ENCODE measurements at places on chromosomes 5 and 9. TPM values are rescaled to one million over a fixed set of nuclear protein-coding genes. Genes with fewer than 3 reads are reported as not detected.

The GAS1 gene
- total RNA-seq = not detected

The NME5 gene
- total RNA-seq = 1.9 TPM

The SPATA31D1 gene
- total RNA-seq = not detected

The DHFR gene
- 45.3 TPM for total RNA-seq

The SGCD gene
- total RNA-seq = not detected

The LCN15 gene
- total RNA-seq = not detected

The PHPT1 gene
- total RNA-seq = 112 TPM

The TAF11L14 gene
- not detected for total RNA-seq

The MSMP gene
- not detected for total RNA-seq

The SPINK4 gene
- not detected for total RNA-seq

The NEUROG1 gene
- total RNA-seq = not detected

The FREM1 gene
- total RNA-seq = 0.17 TPM

DNA sequence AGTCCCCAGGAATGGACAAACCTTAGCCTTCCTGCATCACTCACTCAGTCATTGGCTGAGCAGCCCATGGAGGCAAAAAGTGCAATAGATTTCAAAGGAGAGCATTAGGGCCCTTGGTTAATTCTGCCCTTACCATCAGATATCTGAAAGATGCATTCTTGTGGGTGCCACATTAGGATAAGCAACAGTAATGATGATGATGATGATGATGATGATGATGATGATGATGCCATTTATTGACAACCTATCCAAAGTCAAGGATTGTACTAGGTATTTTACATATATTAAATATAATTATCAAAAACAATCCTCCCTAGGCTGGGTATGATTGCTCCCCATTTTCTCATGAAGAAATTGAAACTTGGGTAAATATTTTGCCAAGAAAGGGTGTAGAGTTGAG is 9.6 kb upstream of the MED10 start:
- DNase-seq = no peak

- DNase-seq = no peak
Measured at GRCh38 chr9:111429175-111429574, 55.0 kb downstream of the ECPAS start.

DNA sequence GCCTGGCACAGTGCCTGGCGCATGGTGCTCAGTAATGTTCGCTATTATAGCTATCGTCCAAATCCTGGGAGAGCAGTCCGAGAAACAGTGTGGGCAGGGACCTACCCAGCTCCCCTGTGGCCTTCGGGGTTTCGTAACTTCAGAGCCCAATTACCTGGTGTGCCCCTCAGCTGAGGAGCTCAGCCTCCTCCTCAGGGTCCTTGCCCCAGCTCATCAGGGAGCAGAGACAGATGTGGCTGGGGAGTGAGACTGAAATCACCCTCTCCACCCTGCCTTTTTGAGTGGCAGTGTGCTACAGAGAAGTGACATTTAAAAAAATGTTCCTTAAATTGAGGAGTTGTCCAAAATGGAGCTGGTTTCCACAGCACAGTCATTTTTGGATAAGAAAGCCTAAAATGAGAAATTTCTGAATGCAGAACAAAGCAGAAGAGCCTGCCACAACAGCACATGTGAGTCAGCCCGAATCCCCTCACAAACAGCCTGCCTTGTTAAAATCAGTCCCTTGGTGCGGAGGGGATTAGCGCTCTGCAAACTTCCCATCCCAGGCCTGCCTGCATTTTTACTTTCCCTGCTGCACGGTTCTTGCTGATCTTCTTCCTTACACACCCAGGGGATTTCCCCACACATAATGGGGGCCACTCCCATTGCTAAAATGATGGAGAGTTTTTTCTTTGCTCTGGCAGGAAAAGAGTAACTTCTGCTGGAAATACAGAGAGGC is 78.1 kb upstream of the PITX1 start:
- DNase-seq = no peak

DNA sequence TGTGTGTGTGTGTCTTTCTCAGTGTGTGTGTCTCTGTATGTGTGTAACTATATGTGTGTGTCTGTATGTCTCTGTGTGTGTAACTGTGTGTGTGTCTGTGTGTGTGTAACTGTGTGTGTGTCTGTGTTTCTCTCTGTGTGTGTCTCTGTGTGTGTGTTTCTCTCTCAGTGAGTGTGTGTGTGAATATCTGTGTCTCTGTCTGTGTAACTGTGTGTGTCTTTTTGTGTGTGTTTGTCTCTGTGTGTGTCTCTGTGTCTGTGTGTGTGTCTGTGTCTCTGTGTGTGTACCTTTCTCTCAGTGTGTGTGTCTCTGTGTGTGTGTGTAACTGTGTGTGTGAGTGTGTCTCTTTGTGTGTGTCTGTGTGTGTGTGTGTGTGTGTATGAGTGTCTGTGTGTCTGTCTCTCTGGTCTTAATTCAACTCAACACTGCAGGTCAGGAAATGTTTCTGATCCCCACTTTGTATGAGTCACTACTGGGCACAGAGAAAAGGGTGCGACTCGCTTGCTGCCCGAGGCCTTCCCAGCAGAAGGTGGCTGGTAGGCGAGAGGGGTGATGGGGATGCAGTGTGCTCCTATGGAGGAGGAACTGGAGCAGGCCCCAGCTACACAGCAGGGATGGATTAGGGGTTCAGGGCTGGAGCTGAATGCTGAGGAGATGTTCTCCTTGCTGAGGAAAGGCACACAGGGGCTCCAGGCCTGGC is 52.1 kb downstream of the NSG2 start:
- DNase-seq = no peak

GRCh38 chr5:121408778-121409177 is 442.9 kb upstream of the FTMT start:
- no peak for DNase-seq

- DNase-seq = peak; percentile 86
Measured at GRCh38 chr9:90946982-90947381, 145.4 kb downstream of the SYK start.

GRCh38 chr5:122723606-122724352 is 51.1 kb upstream of the SNX2 start:
- DNase-seq = no peak

GRCh38 chr5:147307170-147307569 is 72.3 kb downstream of the STK32A start:
- no peak for DNase-seq

GRCh38 chr5:36763454-36763853 is 113.1 kb upstream of the NIPBL start:
- DNase-seq = no peak

GRCh38 chr9:93533863-93534262 is 42.5 kb upstream of the PHF2 start:
- DNase-seq = no peak

DNA sequence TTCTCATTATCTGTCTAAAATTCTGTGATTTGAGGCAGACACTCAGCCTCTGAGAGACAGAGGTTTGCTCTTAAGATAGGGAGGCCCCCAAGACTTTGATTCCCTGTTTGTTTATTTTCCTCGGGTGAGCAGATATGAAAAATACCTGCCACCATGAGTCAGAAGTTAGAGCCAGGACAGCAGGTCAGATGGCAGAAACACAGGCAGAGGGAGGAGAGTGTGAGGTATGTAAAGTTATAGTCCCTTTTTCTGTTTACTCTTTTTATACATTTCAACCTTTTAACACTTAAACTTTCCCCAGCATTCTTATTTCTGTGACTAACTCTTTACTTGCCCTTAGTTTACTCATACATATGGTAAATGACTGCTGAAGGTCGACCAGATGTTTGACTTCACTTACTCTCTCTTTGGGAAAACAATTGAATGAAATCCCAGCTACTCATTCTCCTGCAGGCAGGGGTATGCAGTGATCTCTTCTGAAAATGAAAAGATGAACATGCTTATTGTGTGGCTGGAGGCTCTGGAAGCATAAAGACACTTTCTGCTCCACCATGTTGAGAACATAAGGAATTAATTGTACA is 383.8 kb downstream of the NTRK2 start:
- no peak for DNase-seq

DNA sequence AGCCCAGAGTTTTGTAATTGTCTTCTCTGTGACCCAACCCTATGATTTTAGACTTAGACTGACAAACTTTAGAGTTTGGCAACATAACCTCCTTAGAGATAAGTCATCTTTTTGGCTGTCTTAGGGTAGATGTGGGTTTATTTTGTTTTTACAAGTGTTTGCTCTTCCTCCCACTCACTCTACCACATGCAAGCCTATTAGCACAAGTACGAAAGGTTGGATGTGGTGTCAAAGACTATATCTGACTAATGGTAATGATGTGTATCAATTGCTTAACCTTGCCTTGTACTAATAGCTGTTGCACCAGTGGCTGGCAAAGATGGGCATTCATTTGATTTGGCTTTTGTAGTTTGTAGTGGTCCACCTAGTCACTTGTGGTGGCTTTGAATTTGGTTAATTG is 46.5 kb downstream of the SLC25A46 start:
- peak; percentile 63 for DNase-seq

- DNase-seq = no peak
Measured at GRCh38 chr9:138024131-138024530, 146.5 kb downstream of the CACNA1B start.

DNA sequence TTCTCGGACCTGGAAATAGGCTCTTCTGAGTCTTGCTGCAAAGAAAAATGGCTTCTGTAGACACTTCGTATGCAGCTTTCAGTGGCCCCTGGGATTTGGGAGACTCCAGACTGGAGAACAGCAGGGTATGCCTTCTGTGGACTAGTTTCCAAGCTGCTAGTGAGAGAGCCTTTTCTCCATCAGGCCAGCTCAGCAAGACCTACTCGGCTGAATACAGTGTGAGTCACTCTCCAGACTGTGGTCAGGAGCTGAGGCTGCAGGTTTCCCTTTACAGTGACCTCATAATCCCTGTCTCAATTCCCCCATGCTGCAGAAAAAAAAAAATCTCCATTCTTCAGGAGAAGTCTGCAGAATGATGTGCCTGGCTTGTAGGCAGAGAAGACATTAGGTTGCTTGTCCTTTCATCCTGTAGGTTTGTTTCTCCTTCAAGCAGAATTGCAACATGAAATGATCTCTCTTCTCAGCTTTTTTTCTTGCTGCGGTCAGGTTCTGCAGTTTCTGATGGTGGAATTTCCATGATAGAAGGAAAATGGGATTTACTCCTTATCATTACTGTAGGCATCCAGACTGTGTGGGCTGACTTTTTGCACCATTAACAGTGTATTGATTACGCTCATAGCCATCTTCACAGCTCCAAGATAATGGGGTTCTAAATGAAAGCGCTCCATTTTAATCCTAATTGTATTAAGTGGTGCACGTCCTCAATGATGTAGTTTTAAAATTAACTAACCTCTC is 78.3 kb upstream of the TNFSF8 start:
- peak; percentile 44 for DNase-seq

- DNase-seq = peak; percentile 98
Measured at GRCh38 chr5:151093476-151093889, 12.6 kb upstream of the TNIP1 start.

GRCh38 chr5:31847354-31847753 is 208.4 kb downstream of the PDZD2 start:
- no peak for DNase-seq

GRCh38 chr5:140108093-140109017 is 5.6 kb upstream of the PURA start:
- peak; percentile 28 for DNase-seq

DNA sequence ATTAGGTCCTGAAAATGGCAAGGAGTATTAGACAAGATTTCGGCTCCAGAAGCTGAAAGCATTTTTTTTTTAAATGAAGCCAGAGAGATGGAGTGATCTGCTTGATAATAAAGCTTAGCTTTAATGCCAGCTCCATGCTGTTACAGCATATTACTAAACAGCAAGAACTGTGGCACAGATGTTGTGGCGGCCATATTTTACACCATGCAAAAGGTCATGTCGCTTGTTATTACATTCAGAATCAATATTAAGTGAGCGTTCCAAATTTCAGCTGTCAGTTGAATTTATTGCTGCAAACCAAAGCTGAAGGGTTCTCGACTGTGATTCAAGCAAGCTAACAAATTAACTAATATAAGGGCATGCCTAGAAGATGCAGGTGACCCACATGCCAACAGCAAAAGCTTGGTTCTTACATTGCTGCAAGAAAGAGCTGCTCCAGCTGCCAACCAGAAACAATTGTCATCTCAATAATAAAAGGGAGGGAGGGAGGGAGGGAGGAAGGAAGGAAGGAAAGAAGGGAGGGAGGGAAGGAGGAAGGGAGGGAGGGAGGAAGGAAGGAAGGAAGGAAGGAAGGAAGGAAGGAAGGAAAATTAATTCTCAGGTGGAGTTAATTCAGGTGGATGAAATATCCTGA is 517.7 kb upstream of the WWC1 start:
- DNase-seq = no peak

DNA sequence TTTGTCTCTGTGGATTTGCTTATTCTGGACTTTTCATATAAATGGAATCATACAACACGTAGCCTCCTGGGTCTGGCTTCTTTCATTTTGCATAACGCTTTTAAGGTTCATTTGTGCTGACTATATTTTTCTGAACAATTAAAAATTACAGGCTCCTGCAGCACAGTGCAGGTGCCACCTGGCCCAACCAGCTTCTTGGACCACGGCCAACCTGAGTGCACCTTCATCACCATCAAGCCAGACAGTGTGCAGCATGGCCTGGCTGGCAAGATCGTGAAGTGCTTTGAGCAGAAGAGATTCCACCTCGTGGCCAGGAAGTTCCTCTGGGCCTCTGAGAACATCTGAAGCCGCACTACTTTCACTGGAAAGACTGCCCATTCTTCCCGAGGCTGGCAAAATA is 53.5 kb upstream of the COL15A1 start:
- no peak for DNase-seq

DNA sequence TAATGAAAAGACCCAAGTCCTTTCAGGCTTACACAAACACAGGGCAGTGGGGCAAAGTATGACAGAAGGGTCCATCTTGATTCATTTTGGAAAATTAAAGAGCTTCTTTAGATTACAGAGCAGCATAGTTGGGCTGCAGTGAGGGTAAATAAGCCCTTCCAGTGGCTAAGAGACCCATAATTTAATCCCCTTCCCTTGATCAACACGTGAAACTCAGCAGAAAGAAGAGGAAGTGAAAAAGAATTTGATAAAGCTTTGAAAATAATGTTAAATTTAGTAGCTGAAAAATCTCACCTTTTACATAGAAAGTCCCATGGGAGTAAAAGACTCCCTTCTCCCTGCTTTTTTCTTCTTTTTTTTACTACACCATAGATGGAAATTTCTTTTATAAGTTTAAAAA is 87.6 kb downstream of the FREM1 start:
- DNase-seq = no peak

DNA sequence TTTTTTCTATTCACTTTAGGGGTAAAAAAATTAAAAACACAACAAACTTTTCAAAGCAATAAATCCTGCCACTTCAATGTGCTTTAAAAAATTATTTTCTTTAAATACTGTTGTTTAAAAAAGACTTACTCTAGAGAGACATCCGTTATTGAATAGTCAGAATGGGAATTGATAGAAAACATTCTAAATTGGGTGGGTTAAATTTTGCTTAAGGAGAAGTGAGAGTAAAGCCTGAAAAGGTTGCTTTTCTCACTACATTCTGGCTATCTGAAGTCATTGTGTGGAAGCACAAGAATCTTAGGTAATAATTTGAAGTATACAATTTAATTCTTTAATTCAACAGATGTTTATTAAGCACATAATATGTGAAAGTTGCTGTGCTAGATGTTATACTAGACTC is 509.3 kb downstream of the NR2F1-AS1 start:
- no peak for DNase-seq

DNA sequence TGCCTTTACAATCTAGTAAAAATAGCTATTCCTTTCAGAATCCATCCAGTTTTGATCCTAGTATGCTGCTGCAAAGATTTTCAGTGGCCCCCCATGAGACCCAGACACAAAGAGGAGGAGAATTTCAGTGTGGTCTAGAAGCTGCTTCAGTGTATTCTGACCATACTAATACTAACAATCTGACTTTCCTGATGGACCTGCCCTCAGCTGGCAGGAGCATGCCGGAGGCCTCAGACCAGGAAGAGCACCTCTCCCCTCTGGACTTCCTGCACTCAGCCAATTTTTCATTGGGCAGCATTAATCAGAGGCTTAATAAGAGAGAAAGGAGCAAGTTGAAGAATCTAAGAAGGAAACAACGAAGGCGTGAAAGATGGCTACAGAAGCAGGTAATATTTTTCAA is 48.5 kb downstream of the RNF180 start:
- DNase-seq = no peak
